ENCODE measurements at places on chromosomes 1 and 21.

- no peak for DNase-seq
Observed at GRCh38 chr1:23999156-23999671, 19.1 kb upstream of the SRSF10 start.

DNA sequence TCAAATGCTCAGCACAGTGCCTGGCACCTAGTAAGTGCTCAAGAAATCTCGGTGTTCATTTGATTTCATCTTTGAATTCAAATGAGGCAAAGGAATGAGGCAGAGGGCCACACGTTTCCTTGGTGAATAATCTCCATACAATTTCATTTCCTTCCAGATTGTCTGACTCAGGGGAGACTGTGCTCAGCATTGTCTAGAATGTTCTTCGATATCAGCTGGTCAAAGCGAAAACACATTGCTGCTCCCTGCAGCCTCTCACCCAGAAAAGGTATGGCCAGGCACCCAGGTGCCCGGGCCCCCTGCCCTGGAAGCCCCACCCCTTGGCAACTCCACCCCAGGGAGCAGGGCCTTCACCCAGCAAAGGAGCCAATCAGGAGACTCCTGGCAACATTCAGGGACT is 55.8 kb downstream of the FBXO2 start:
- DNase-seq: no peak

DNA sequence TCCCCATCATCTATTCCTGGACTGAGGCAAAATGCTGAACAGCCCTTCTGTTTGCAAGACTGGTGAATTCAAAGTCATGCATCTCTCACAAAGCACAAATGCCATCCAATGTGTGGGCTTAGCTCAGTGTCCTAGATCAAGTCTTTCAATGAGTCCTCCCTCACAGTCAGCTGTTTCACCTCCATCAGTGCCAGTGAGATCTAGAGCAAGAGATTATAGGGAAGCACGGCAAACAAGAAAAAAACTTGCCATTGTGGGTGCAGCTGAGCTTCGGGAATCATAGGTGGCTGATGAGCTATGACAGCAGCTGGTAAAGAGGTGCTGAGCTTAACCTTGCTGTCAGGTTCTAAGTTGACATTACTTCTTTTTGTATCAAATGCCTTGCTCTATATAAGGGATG is 130.2 kb downstream of the LMX1A start:
- DNase-seq: no peak

DNA sequence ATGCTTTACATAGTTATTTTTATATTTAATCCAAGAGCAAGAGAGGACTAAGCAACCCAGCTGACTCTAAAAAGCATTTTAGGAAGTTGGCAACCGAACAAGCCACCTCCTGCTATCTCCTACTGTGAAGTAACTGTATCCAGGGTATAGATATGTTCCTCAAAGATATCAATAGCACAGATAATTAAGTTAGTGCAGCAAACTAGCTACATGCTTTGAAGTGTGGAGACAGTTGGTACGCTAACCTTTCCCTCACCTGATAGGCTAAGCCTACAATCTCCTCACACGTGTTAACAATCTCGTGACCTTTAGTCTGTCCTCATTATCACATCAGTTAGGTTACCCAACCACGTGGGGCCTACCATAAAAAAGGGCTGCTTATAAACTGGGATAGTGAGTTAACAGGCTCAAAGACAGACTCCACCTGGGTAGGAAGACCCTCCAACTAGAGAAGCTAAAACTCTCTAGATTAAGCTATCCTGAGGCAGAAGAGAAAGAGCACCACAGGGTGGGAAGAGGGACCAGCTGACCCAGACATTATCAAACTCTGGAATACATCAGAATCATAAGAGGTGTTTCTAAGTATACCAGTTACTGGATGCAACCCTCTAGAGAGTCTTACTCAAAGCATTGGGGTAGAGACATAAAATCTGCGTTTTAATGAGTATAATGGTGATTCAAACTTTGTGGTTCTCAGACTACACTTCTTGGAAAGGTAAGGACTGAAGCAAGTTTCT is 340.1 kb upstream of the ESRRG start:
- no peak for DNase-seq

DNA sequence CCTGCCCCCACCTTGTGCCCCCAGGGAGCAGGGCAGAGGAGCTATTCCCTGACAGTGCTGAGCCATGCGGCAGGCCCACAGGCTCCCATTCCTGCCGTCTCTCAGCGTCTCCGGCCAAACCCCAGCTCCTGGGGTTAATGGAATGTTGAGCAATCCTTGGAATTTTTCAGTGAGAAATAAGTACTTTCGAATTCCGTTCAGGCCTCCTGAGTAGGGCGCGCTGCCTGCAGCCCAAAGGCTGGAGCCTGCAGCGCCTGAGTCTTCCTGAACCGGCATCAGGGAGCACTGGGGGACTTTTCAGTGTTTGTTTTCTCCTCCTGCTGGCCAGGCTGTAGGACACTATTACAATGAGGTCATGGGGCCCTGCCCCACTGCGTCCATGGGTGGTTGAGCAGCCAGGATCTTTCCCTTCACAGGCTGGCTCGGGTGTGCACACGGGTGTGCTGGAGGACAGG is 33.3 kb upstream of the CSF1 start:
- DNase-seq: no peak

DNA sequence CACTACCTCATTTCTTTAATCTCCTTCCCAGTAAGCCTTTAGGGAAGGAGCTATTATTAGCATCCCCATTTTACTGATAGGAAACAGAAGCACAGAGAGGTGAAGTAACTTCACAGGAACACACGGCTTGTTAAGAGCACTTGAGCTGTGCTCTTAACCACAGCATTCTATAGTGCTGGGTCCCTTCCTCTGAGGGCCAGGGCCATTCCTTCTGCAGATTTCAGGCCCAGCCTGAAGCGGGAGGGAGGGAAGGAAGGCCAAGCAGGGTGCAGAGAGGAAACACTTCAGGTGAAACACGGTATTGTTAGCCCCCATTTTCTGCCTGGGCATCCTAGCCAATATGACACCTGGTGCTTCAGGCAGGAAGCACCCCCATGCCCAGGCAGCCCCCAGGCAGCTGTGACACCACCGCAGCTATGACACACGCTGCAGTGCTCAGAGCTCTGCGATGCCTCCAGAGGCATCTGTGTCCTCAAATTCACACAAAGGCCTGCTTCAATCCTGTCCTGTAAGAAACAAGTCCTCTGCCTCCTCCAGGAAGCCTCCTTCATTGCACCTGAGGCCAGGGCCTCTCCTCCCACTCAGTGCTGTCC is 4.5 kb upstream of the EXTL1 start:
- DNase-seq: no peak

DNA sequence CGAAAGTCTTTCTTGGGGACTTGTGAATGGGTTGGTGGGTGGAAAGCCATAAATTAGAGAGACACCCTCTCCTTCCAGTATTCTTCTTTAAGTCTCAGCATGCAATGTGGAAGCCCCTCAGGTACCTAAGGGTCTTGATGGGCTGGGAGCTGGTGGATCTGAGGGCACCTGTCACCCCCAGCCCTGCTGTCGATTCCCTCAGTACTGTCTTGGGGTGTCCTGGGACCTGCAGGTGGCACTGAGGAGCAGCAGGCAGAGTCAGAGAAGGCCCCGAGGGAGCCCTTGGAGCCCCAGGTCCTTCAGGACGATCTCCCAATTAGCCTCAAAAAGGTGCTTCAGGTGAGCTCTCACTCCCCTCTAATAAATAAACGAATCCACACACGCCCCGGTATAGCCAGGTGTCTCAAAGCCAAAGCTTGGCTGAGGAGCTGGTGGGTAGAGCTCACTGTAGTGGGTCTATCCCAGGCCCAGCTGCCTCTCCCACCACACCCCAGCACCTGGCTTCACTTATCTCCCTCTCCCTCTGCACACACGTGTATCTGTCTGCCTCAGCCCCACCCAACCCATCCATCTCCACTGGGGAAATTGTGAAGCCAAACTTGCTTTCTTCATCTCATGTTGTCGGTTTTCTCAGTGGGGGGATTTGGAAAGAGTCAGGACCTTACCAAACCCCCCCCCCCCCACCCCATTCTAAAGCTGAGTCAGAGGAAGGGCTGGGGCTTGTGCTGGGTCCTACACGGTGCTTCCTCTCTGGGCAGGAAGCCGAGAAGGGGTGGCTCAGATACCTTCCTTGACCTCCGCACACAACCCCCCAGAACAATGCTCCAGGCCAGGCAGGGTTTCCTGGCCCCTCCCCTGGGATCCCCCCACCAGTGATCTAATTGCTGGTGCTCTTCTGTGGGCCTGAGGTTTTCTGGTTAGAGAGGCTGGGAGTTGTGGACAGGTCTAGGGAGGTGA is 1.6 kb downstream of the ADAM15 start:
- no peak for DNase-seq

- peak; percentile 58 for DNase-seq
Observed at GRCh38 chr1:58903514-58904298, 119.9 kb upstream of the JUN start.

DNA sequence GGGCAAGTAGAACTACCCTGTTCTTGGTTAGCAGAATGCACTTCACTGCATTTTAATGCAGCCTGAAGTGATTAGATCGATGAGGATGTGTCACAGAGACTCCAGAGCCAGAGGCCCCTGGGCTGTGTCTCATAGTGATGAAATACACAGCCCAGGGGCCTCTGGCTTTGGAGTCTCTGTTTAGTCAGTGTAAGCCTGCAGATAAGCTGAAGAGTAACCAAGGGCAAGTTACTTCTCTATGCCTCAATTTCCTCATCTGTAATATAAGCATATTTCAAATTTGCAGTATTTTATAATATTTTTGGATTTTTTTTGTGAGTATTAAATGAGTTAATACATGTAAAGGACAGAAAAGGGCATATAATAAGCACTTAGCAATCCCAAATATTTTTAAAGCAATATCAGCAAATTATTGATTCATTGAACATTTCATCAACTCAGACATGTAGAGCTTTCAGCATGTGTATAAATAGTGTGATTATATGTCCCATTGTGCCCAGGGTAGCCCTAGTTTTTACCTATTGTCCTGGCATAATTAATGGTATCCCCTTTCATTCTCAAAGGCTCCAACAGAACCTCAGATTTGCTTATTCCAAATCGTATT is 23.6 kb upstream of the APOBEC4 start:
- DNase-seq: no peak

GRCh38 chr1:234675572-234675971 is 65.6 kb upstream of the IRF2BP2 start:
- DNase-seq: no peak
